ENCODE measurements at places on chromosomes 5 and 9. TPM values are rescaled to one million over a fixed set of nuclear protein-coding genes. Genes with fewer than 3 reads are reported as not detected.
A peak's percentile ranks its signal among the peaks of the same experiment; 100 is the strongest.

Gene C7
- total RNA-seq = 3.5 TPM

Gene SELENOP
- 1,895 TPM for total RNA-seq

Gene TAF1L
- total RNA-seq = not detected

Gene SPATA6L
- total RNA-seq = 1.9 TPM

Gene CNTNAP3B
- 1.2 TPM for total RNA-seq

DNA sequence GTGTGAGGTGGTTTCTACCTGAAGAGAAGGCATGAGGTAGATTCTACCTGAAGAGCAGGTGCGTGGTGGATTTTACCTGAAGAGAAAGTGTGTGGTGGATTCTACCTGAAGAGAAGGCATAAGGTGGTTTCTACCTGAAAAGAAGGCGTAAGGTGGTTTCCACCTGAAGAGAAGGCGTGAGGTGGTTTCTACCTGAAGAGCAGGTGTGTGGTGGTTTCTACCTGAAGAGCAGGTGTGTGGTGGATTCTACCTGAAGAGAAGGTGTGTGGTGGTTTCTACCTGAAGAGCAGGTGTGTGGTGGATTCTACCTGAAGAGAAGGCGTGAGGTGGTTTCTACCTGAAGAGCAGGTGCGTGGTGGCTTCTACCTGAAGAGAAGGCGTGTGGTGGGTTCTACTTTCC is 192.8 kb downstream of the MED10 start:
- no peak for DNase-seq

DNA sequence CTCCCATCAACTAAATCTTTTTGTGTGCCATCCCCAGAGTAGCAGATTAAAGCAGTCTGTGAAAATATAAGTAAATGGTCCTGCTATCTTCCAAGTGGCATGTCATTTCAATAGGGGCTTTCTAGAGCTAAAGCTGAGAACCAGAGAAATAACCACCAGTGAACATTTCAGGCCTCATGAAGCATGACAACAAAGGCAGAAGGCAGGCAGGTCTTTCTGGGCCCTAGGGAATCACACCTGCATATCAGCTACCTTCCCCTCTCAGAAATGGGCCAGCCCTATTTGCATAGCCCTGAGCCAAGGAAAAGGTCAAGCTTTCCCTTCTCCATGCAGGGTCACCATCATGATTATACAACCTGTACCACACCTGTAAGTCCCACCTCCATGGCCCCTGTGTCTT is 205.3 kb downstream of the DEPDC1B start:
- DNase-seq = no peak

DNA sequence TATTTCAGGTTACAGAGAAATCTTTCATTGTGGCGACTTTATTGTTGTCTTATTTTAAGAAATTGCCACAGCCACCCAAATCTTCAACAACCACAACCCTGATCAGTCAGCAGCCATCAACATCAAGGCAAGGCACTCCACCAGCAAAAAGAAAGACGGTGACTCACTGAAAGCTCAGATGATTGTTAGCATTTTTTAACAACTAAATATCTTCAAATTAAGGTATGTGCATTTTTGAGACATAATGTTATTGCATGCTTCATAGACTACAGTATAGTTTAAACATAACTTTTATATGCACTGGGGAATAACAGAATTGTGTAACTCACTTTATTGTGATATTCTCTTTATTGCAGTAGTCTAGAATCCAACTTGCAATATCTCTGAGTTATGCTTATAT is 263.4 kb downstream of the TMEM232 start:
- DNase-seq = no peak

- no peak for DNase-seq
These were observed 62.8 kb downstream of the SPATA31C2 start for GRCh38 chr9:88075506-88075905.

Gene FCHO2
- 12.7 TPM for total RNA-seq

- DNase-seq = no peak
These were observed 60.8 kb upstream of the RNU6ATAC start for GRCh38 chr9:134225186-134225585.

Gene C5orf15
- 58.5 TPM for total RNA-seq

GRCh38 chr9:35517131-35517530 is 27.2 kb downstream of the RUSC2 start:
- peak; percentile 73 for DNase-seq

DNA sequence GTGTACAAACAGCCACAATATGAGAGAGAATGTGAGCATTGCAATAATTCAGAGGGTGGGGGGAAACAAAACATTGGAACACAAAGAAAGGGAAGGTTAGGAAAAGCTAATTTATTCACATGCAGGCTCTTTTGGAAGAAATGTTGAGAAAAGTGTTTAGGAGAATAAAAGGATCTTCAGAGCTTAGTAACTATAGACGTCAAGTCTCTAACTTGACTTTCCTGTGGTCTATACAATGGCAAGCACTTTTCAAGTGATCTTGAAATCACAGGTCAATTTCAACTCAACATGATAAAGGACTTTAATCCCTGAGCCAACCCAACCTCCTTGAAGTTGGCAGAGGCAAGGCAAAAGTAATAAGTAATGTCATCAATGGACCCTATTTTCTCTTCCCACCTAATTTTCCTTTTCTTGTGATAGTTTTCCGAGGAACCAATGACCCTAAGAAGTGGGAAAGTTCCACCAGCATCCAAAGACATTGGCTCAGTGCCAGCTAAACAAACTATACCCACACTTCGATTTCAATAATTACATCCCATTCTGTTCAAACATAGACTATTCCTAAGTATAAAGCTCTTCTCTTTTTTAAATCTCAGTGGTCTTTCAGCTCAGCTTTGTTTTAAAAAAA is 23.7 kb downstream of the RFK start:
- no peak for DNase-seq

Gene BSPRY
- total RNA-seq = 0.13 TPM

GRCh38 chr9:34098307-34098706 is 28.2 kb downstream of the DCAF12 start:
- no peak for DNase-seq

GRCh38 chr5:96930058-96930457 is 5.8 kb upstream of the LNPEP start:
- no peak for DNase-seq

- DNase-seq = no peak
These were observed 48.5 kb upstream of the HAND1 start for GRCh38 chr5:154526231-154527226.

DNA sequence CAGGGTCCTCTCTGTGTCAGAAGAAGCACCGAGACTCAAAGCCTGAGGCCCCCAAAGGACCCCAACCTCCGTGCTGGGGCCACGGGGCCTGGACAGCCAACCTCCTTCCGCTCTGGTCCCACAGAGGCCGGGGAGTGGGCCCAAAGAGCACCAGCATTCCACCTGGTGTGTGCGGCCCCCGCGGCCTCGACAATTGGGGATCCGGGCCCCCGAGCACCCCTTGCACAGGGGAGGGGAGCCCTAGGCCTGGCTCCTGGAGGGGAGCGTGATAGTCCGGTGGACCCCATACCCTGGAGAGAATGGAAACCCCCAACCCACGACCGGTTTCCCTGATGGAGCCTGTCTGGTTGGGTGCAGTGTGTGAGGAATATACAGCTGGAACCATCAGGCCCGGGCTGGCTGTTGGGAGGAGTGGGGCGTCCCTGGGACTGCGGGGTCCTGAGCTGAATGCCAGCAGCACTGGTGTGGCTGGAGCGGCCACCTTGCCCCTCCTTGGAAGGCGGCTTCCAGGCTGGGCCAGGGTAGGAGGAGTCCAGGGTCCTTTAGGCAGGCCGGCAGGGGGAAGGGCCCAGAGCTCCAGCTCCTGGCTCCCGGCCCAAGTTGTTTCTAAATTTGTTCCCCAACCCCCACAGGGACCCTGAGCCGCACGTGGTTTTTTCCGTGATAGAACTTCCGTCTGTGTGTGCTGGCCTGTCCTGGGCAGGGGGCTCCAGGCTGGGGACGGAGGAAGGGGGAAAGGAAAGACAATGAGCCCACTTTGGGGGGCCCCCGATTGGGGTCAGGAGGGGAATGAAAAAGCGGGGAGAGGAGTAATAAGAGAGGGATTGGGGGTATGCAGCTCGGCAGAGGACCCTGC is 825 bp upstream of the TOR4A start:
- peak; percentile 76 for DNase-seq

GRCh38 chr9:19154135-19154612 is 26.9 kb upstream of the PLIN2 start:
- DNase-seq = peak; percentile 92

DNA sequence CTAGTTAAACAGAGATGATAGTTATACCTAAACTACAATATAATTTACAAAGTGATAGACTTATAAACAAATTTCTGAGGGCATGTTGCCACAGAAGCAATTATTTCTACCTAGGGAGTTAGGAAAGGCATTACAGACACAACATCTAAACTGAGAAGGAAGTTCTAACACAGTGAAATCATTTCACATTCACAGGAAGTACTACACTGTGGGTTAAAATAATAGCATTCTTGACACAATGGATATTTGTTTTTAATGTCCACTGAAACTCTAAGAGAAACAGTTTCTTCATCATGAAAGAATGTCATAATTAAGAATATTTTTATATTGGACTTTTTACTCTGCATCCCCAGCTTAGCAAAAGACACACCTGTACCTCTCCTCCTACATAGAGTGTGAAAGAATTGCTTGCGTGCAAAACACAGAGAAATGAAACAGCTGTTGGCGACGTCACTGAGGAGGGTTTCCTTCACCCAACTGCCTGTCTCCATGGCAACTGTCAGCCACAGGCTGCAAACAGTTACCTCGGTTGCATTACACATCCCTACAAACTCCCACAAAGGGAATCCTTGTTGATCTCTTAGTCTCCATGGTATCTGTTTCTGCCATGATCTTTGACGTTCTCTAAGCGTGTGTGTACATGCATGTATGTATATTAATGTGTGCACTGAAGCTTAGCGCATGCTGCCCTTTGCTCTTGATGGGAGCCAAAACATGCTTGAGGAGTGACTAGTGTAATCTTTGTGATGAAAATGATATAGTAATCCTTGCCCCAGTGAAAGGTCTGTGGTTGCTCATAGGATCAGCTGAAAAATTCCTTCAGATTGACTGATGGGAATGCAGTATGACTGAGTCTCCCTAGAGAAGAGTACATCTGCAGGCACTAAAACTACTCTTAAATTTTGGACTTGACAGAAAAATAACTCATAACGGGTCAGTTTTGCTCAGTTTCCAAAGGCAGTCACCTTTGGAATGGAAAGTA is 168.5 kb downstream of the ACTL7B start:
- no peak for DNase-seq

Gene PCDHGB2
- 0.77 TPM for total RNA-seq

DNA sequence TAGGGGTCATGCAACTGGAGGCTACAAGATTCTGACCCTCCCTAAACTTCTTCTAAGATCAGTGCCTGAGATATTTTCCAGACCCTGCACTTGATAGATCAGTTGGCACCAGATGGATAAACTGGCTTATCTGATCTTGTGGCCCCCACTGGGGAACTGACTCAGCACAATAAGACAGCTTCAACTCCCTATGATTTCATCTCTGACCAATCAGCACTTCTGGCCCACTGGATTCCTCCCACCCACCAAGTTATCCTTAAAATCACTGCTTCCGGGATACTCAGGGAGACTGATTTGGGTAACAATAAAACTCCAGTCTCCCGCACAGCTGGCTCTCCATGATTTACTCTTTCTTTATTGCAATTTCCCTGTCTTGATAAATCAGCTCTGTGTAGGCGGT is 2180.4 kb upstream of the WWC1 start:
- DNase-seq = no peak

DNA sequence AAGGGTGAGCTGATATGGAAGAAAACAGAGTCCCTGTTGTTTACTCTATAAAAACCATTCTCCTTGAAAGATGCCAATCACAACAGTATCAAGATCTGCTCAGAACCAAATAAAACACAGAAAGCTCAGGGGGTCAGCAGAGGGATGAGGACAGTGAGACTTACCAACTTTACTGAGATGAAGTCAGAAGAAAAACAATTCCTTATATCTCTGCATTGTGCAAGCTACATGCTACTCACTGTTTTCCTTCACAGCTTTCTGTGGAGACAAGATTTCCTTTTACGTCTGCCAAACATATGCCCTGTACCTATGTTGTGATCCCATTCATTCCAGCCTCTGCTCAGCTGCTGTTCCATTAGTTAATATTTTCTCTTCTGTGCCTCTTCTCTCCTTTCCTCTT is 185.6 kb downstream of the TSSK1B start:
- DNase-seq = no peak

Gene FBP2
- not detected for total RNA-seq

DNA sequence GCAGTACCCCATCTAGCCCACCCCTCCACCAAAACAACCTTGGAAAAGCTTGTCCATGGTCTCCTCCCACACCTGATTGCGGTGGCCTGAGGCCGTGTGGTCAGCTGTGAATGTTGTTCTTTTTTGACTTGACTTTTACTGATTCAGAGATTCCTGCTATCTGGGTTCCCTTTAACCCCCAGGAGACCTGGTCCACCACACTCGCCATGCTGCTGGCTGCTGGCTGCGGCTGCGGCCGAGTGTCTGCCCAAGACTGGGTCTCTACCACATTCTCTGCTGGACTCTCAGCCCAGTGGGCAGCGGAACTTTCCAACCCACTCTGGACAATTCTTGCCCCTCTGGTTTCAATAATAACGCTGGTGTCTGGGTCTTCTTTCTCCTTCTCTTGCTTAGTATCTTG is 28.4 kb downstream of the FGF1 start:
- no peak for DNase-seq

DNA sequence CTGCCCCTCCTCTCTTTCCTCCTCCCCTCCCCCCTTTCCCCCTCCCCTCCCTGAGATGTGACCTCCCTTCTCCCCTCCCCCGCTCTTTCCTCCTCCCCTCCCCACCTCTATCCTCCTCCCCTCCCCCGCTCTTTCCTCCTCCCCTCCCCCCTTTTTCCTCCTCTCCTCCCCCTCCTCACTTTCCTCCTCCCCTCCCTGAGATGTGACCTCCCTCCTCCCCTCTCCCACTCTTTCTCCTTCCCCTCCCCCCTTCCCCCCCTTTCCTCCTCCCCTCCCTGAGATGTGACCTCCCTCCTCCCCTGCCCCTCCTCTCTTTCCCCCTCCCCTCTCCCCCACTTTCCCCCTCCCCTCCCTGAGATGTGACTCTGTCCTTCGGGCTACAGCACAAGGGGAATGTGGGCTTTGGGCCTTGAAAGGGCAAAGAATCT is 169.8 kb downstream of the COL23A1 start:
- DNase-seq = no peak

- no peak for DNase-seq
These were observed 151.9 kb downstream of the MACROH2A1 start for GRCh38 chr5:135246923-135247795.

Gene PCDHA13
- total RNA-seq = 0.04 TPM

DNA sequence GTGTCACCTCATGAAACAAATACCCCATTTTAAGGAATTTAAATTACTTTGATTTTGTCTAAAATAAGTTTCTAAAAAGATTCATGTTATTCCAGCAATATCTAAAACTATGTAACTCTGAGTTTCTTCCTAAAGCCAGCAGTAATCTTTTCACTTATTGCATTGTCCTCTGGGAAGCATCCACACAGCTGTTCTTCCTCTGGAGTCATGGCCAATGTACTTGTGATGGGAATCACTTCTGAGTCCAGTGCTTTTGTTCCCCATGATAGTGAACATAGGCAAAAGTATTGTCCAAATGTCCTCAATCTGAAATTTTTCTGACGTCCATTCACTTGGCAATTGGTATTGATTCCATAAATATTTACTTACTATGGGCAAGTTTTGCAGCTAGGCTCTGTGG is 125.0 kb downstream of the STARD4 start:
- DNase-seq = no peak

- DNase-seq = no peak
These were observed 113.0 kb downstream of the RPS23 start for GRCh38 chr5:82164977-82165713.

- no peak for DNase-seq
These were observed 20.9 kb upstream of the GZMA start for GRCh38 chr5:55081541-55081940.

- DNase-seq = no peak
These were observed 388.5 kb downstream of the PSAT1 start for GRCh38 chr9:78685471-78685870.

- DNase-seq = no peak
These were observed 41.2 kb upstream of the IPPK start for GRCh38 chr9:92711146-92711545.
